ENCODE measurements at places on chromosomes 13 and 19.
A peak's percentile ranks its signal among the peaks of the same experiment; 100 is the strongest.

GRCh38 chr13:114140906-114141250 is 8.5 kb upstream of the RASA3 start:
- DNase-seq: no peak

DNA sequence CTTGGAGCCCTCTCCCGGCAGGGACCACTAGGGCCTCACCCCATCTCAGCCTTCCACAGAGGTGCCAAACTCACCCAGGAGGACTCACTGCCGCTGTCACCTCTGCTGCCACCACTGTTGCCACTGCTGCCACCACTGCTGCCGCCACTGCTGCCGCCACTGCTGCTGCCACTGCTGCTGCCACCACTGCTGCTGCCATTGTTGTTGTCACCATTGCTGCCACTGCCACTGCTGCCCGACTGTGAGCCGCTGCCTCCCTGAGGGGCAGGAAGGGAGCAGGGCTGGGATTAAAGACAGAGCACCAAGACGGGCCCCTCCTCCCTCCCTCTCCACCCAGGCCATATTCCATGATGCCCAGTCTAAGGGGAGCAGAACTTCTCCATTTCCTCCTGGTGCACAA is 2.1 kb downstream of the DMKN start:
- DNase-seq: no peak

DNA sequence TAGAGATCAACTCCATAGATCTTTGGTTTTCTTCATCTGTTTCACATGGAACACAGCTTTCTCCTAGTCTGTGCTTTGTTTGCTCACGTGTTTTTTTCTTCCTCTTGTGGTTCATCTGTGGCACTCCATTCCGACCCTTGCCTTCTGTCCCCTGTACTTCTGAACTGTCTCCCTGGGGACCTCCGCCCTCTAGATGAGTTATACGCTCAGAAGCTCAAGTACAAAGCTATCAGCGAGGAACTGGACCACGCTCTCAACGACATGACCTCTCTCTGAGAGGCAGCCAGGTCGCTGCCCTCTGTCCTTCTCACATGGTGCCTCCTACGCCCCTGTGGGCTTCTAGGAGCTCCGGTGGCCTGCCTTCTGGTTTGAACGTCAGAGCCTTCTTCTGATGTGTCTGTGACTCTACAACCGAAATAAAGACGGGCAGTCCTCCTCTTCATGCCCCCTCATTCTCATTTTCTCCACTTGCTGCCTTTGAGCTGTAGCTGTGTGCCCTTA is 16.6 kb upstream of the RAB8A start:
- no peak for DNase-seq

GRCh38 chr19:55459551-55459949 is 1.9 kb downstream of the ISOC2 start:
- no peak for DNase-seq

GRCh38 chr19:40221858-40222619 is 3.9 kb upstream of the TTC9B start:
- DNase-seq: peak; percentile 9

DNA sequence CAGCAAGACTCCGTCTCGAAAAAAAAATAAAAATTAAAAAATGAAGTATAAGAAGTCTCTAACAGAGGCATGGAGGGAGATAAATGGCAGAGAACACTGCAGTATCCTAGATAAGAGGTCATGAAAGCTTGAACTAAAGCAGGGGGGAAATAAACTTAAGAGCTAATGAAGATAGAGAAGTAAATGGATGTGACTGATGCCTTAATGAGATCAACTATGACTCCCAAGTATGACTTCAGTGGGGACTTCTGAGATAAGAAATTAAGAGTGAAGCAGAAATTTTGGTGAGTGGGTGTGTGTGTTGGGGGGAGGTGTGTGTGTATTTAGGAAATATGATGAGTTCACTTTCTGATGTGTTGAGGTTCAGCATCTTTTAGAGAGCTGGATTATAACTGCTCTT is 55.1 kb downstream of the DIAPH3 start:
- no peak for DNase-seq
